Muscle of leg (tissue), 16 donors: ENCODE measurements at places on chromosomes 13 and 19. TPM values are rescaled to one million over a fixed set of nuclear protein-coding genes. Genes with fewer than 3 reads are reported as not detected.

PSG7 gene
- not detected for polyA plus RNA-seq

DNA sequence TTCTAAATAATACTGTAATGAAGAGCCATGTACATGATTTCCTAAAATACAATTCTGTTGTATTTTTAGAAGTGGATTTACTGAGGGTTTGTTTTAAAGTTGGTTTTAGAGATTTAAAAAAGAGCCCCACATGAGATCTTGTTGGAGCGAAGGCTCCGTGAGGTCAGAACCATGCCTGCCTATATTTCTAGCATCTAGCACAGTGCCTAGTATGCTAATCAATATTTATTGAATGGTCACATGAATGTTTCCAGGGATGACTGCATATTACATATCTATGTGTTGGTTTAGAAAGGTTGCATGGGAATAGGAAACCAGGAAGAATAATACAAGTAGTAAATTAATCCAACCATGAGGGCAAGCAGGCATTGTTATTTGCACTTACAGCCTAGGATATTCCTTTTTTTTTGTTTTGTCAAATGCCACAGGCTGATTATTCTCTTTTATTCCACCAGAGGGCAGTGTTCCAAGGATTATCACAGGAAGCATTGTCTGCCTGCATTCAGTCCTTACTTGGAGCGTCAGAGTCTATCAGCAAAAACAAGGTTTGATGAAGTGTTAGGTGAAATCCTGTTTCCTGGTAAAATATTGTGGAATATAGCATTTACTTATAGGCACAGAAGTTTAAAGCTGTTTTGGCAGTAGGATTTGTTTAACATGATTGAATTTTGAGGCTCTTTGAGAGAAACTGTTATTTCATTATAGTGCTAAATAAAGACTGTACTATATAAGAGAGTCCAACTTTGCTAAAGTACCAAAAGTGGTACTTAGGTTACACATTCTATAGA, 46.8 kb downstream of the COG3 start:
- DNase-seq = peak; percentile 80

DNA sequence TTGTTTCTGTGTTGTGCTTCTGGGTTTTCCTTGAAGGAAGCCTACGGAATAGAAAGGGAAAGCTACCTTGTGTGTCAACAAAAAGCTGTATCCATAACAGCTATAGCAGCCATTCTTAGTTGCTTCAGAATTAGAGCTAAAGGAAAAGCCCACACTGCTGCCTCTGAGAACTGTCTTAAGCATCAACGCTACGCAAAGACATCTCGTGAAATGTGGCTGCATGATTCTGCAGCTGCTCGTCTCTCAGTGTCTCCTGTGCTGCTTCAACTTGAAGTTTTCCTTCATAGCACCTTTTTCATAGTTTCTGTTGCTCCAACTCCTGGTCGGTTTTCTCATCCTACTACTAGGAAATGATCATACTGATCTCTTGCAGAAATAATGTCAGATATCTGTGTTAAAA, 140.9 kb upstream of the MAB21L1 start:
- DNase-seq = peak; percentile 26

- DNase-seq = peak; percentile 51
Observed at GRCh38 chr19:2478278-2478755, 2.4 kb downstream of the GADD45B start.

DNA sequence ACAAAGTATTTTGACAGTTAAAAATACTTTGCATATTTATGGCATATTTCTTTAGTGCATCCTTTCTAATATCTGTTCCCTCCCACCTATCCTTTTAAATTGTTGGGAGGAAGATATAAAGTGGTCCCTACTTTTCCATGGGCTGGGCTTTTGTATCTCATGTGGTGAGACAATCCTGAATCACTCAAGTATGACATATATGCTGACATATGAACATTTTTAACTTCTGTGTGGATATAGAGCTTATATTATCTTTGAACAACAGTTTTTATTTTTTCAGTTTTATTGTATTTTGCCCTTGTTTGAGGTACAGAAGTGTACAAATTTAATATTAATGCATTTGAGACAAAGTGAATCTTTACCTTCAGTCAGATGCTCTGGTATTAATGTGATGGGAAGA, 3.4 kb downstream of the ZMYM2 start:
- DNase-seq = no peak

- DNase-seq = peak; percentile 96
Observed at GRCh38 chr13:80469853-80470381, 129.0 kb upstream of the SPRY2 start.

RASA3 gene
- 24.7 TPM for polyA plus RNA-seq

GRCh38 chr13:108437496-108437895, 168.0 kb downstream of the TNFSF13B start:
- no peak for DNase-seq

- peak; percentile 36 for DNase-seq
Observed at GRCh38 chr19:48862827-48863226, 5.6 kb downstream of the PLEKHA4 start.

- DNase-seq = no peak
Observed at GRCh38 chr13:112510987-112511685, 76.8 kb downstream of the TUBGCP3 start.

DNA sequence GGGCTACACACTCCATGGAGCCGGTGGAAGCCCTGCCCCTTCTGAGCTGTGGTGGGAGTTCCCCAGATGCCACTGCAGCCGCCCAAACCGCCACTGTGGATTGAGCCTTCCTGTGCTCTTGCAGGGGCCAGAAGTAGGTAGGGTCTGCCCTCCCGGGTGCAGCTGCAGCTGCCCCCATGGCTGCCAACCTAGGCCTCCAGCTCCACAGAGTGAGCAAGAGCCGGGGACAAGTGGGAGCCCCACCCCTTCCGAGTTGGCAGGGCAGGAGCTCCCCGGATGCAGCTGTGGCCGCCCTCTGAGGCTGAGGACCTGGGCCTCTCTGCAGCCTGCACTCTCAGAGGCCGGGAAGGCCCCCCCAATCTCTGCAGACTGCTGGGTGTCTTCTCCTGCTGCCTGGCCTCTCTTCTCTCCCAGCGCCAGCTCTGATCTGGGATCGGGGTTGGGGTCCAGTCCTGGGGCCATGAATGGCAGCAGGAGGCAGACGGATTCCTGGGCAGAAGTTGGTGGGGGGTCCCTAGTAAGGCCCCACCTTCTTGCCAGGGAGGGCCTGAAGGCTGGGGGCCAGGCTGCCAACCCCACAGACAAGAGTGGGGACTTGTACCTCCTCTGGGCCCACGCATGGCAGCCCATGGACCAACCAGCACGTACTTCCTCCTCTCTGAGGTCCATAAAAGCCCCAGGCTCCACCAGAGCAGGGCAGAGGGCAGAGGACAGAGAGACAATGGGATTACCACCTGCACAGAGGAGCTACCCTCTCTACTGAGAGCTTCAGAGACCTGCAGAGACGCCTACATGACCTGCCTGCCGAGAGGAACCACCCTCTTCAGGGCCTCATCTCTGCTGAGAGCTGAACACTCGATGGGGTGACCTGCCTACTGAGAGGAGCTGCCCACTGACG, 28.9 kb downstream of the AP2S1 start:
- DNase-seq = peak; percentile 55

DNA sequence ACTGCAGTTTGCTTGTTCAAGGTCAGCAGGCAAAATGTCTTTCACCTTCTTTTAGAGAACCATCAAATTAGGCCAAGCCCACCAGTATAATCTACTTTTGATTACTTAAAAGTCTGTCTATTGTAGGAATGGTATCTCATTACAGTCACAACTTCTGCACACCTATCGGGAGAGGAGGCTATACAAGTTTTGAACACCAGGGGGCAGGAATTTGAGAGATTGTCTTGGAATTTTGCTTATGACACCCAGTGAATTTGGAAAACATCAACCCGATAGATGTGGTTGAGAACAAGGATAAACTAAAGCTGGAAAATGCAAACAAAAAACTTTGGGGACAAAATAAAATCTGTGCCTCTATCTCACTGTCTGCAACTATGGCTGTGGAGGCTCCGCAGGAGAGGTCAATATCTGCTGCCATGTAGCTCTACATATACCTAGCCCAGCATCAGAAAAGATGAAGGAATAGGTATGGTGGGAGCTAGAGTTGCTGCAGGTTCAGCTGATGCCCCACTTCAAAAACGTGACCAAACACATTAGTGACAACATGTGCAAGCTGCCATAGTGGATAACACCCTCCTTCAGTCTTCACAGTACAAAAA, 1299.2 kb upstream of the SPRY2 start:
- no peak for DNase-seq

ZNF324B gene
- polyA plus RNA-seq = 3.9 TPM

KLHL1 gene
- 0.04 TPM for polyA plus RNA-seq

- peak; percentile 72 for DNase-seq
Observed at GRCh38 chr19:14347999-14348889, 33.0 kb upstream of the ADGRE5 start.

HMGB1 gene
- 569 TPM for polyA plus RNA-seq

DNA sequence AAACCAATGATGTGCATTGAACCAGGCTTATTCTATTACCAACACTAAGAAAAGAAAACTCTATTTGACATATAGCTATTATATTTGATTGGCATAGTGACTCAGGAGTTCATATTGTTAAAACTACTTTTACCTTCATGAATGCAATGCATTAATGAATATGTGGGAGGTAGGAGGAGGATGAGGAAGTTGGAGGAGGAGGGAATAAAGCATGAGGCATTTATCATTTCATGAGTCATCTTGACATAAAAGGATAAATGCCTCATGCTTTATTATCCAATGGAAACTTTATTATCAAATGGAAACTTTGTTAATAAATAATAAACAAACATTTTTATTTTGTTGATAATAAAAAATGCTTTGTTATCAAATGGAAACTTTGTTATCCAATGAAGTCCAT, 116.5 kb downstream of the SPRY2 start:
- DNase-seq = no peak

IFI30 gene
- 0.76 TPM for polyA plus RNA-seq

DNA sequence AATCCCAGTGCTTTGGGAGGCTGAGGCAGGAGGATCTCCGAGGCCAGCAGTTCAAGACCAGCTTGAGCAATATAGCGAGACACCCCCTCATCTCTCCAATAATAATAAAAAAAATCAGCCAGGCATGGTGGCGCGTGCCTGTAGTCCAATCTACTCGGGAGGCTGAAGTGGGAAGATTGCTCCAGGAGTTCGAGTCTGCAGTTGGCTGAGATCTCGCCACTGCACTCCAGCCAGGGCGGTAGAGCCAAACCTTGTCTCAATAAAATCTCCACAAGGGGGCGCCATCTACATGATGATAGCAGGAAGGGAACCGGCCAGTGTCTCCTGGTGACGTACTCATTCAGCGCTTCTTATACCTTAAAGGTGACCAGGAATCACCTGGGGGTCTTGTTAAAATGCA, 13.6 kb upstream of the C5AR1 start:
- peak; percentile 81 for DNase-seq

DNA sequence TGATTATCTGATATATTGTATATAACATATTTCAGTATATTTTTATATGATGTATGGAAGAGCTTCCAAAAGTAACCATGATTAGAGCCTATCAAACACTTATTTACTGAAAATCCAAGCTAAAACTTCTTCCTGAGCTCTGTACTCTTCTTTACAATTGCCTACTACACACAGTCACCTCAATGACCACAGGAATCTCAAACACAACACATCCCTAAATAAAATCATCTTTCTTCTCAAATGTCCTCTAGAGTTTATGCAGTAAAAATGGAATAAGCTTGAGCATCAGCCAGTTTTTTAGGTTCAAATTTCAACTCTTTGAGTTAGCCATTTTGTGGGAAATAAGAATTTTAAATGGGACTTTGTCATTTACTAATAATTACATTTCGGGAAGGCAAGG, 102.6 kb upstream of the FNDC3A start:
- DNase-seq = no peak

DNA sequence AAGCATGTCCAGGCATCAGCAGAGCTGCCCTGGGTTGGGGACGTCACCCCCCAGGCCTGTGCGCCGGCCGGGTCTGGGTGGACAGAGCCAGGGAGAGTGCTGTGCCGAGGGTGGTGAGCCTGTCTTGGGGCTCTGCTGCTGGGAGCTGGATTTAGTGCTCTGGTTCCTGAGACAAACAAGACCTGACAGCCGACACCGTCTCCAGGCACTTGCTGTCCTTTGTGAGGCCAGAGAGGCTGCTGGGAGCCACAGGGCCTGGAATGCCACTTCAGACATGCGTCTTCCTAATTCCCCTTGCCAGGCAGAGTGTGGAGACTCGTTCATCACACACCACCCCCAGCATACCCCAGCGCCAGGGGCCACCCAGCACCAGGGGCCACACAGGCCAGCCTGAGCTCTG, 165.8 kb downstream of the KDM4B start:
- no peak for DNase-seq

KIR2DL4 gene
- not detected for polyA plus RNA-seq

GRCh38 chr19:46428239-46429135, at the start of gene PNMA8C:
Gene PNMA8C, minus strand, starts transcription at chr19:46428936. Its CDS starts 577 bp downstream, at chr19:46428359.
- peak; percentile 86 for DNase-seq

RGL3 gene
- 2.3 TPM for polyA plus RNA-seq

DNA sequence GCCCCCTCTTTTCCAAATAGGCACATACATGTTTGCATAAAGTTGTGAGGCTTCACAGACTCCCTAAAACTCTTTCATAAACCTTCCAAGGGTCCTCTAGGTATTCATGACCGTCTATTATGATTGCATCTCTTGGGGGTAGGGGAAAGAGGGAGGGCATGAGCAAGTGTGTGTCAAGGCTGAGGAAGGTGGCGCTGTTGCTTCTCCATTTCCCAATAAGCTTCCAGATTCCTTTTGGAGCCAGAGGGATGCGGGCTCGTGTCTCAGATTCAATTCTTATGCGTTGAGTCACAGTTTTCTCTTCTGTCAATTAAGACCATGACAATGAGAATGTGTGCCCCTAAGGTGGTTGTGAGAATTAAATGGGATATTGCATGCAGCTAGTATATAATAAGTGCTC, 51.0 kb upstream of the CYP2A7 start:
- no peak for DNase-seq

FBN3 gene
- 14.7 TPM for polyA plus RNA-seq

DIAPH3 gene
- polyA plus RNA-seq = 7.9 TPM

- no peak for DNase-seq
Observed at GRCh38 chr13:74978591-74978990, 503.4 kb downstream of the TBC1D4 start.

CGB1 gene
- polyA plus RNA-seq = not detected

- DNase-seq = no peak
Observed at GRCh38 chr19:2039959-2040646, 10.9 kb downstream of the MKNK2 start.

LGALS14 gene
- not detected for polyA plus RNA-seq

GRCh38 chr13:60511637-60512036, 114.6 kb downstream of the TDRD3 start:
- no peak for DNase-seq

DNA sequence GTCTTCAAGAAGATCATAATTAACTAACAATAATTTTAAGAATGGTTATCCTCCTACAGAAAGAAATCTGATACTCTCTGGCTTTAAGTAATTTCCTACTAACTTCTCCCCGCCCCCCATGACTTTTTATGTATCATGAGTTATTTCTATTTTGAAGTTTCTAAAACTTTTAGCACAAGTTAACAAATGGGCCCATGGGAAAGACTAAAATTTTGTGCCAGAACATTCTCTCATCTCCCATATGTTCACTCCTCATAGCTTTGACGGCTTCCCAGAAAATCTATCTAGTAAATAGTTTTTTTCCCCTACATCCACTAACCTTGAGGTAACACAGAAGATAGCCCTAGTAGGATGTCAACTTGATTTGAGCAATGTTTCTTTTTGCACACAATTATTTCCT, 148.3 kb downstream of the POSTN start:
- DNase-seq = peak; percentile 95

KANK3 gene
- polyA plus RNA-seq = 12.8 TPM
